NCI-H1436 (cell line): ENCODE measurements at places on chromosomes 6 and 20.

GRCh38 chr20:44409132-44409600 lies 53.7 kb downstream of the HNF4A start:
- no peak for DNase-seq

DNA sequence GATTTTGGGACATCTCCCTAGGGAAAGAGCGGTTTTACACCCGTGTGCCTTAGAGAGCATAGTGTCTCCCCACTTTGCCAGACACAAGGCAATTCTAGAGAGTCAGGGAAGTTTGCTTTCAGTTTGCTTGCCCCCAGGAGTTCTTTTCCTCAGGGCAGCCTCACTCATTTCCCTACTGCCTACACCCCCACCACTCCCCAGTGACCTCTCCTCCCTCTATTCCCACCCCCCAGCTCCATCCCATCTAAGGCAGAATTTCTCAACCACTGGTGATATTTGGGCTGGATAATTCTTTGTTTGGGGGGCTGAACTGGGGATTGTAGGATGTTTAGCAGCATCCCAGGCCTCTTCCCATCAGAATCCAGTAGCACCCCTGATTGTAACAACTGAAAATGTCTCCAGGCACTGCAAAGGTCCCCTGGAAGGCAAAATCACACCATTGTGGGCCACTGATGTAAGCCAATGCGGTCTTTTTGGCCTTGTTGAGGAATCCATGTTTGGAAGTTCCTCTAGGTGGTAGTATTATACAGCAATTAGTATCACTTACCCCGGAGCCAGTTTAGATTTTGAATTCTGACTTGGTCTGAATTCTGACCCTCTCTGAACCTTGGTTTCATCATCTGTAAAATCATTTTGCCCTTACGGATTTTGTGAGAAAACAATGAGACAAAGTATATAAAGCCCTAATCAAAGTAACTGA lies 1.3 kb downstream of the EPPIN start:
- no peak for DNase-seq

GRCh38 chr6:170597278-170597677 lies 12.8 kb upstream of the PDCD2 start:
- DNase-seq, result no peak

DNA sequence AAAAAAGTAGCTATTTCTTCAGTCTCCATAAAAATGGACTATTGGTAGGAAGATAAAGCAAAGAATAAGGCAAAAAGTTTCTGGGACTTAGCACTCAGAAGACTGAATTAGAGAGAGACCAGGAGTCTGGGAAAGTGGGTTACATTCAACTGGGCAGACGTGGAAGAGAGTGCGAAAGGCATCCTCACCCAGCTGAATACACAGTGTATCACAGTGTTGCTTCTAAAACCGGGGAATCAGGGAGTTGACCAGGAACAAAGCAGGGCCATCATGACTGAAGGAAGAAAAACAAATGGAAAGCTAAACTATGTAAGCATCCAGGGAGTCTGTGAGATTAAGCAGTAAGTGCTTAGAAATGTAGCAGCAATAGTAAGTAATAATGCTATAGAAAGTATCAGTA lies 452.9 kb upstream of the MAN1A1 start:
- no peak for DNase-seq

- DNase-seq, result no peak
Measured at GRCh38 chr20:50048420-50049166, 64.4 kb downstream of the UBE2V1 start.

DNA sequence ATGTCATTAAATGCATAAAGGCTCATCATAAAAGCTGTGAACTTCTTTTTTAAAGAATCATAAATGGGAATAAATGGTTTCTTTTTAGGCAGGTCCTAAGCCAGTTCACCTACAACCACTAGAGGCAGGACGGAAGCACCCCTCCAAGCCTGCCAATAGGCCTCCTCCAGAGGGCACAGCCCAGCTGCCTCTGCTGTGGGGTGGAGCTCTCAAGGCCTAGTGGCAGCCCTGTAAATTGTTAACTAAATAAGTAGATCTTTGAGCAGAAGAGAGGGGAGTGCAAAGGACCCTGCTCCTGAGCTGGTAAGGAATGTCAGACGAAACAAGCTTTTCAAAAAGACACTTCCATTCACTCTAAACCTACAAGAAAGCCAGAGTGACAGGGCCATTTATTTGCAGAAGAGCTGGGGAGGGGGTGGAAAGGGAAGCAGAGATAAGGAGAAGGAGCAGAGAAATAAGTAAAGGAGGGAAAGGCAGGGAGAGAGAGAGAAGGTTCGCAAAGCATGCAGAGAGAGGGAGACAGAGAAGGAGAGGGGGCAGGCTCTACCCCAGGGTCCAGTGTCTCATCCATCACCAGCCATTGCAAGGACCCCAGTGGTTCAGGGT lies 18.0 kb upstream of the MAFB start:
- no peak for DNase-seq

GRCh38 chr20:51959066-51959542 lies 156.8 kb upstream of the SALL4 start:
- no peak for DNase-seq

- no peak for DNase-seq
Measured at GRCh38 chr6:73560182-73560732, 39.4 kb upstream of the EEF1A1 start.

DNA sequence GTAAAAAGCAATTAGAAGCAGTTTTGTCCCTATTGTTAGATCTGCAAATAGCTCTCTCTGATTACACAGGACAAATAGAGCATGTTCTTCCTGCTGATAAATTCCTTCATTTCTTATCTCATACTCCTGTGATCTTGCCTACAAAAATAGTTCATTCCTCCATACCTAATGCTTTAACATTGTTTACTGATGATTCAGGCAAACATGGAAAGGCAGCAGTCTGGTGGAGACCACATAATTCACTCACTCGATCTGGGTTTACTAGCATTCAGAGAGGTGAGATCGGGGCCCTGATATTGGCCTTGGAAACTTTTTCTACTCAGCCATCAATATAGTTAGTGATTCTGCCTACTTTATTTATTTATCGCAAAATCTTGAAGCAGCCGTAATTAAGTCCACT lies 20.2 kb downstream of the HLA-DPA1 start:
- DNase-seq, result no peak
